KBM-7 (cell line): ENCODE measurements at places on chromosomes 12 and 14.

DNA sequence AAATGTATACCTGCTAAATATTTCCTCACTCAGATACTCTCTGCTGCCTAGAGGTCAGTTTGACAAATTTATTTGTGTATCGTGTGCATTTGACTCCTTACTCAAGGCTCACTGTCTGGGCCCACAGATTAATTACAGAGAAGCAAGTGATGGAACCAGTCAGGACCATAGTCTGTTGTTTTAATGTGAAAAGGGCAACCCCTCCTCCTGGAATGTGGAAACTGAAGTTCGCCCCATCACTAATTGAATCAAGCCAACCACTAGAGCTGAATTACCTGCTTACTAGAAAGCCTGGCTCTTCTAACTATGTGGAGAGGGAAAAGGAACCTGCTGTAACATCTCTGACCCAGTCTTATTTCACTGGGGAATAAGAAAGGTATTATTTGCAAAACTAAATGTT, 199.9 kb upstream of the KRR1 start:
- no peak for DNase-seq

DNA sequence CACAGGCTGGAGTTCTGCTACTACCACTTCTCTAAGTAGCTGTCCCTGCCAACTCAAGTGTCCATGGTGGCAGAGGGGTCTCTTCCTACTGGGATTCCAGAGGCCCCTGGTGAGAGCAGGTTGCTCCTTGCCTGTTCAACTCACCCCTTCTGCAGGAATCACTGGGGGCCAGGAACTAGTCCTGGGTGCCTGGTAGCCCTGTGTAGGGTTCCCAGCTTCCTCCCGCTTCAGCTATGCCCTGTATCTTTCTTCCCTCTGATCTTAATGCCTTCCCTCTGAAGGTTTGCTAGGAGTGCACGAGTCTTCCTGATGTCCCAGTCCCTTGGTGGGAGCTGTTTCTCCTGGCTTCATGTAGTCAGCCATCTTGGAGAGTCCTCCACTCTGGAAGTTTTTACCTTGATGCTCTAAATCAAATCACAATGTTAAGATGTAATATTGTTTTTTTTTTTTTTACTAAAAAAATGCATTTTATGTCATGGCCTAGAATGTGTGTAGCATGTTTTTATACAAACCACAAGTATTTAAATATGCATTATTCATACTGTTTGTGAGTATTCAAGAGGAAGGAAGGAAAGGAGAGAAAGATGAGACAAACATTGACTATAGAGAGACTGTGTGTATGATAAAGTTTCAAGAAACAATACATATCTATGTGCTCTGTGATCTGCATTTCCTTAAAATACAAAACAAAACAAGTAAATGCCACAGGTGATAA, 54.7 kb downstream of the FRS2 start:
- DNase-seq, result no peak

DNA sequence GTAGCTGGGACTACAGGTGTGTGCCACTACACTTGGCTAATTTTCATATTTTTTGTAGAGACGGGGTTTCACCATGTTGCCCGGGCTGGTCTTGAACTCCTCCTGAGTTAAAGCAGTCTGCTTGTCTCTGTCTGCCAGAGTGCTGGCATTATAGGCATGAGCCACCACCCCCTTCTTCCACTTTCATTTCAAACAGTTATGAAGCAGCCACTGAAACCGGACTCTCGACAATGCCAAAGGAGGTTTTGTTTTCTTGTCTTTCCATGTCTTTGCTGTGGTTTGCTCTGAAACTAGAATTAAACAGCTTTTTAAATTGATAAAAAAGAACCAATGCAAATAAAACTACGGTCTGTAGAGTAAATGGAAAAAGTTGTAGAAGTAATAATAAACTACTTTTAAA, 30.4 kb downstream of the RAP1B start:
- DNase-seq, result no peak

DNA sequence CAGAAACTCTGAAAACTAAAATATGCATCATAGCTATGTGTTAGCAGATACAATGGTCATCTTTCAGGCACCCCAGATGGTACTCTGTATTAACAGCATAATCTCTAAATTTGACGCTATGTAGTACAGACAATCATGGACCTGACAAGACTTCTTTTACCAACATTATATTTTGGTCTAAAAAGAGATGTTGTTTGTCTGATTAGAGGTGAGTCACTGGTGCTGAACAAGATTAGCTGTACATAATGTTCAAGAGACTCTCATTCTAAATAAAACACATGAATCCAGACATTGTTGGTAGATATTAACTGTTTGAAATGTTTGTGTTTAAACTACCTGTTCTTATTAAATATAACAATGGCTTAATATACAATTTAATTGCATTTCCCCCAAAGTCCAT, 146.4 kb upstream of the LMNTD1 start:
- no peak for DNase-seq

- DNase-seq, result peak; percentile 39
Observed at GRCh38 chr12:62256408-62257096, 3.7 kb upstream of the USP15 start.

GRCh38 chr12:119102714-119103113, 76.0 kb upstream of the HSPB8 start:
- DNase-seq, result no peak

DNA sequence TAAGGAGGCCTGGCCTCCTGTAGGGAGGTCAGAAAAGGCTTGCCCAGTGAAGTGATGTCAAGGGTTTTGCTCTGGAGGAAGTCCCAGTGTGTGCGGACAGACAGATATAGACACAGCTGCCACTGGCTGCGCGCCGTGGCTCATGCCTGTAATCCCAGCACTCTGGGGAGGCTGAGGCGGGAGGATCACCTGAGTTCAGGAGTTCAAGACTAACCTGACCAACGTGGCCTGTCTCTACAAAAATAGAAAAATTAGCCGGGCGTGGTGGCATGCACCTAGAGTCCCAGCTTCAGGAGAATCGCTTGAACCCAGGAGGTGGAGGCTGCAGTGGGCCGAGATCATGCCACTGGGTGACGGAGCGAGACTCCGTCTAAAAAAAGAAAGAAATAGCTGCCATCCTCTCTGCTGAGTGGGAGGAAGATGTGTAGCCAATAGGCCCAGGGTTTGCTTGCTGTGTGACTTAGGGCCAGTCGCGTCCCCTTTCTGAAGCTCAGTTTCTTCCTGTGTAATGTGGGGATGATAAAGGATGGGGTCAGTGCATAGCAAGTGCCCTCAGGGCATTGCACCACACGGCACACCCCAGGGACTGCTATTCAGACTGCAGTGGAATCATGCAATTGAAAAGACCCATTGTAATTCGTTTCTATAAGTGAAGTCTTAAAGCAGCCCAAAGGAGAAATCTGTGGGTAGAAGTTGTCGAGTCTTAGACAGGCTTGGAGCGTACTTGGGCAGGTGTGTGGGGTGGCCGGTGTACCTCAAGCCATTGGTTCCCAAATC, 18.7 kb upstream of the MLEC start:
- no peak for DNase-seq

DNA sequence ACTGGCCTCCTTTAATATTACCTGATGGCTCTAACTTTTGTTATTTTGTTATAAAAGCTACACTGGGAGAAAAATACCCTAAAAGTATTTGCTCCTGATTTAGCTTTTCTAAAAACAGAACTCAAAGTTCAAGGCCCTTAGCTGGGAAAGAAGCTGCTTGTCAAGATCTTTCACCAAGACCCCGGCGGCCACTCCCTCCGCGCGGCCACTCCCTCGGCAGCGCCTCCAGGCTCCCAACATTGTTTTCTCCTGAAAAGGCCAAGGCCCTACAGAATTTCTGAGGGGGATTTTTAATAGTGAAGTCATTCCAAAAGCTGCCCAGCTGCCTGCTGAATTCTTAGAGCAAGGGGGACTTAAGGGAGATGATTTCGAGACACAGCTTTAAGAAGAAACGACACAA, 96.4 kb downstream of the NTN4 start:
- DNase-seq, result no peak

DNA sequence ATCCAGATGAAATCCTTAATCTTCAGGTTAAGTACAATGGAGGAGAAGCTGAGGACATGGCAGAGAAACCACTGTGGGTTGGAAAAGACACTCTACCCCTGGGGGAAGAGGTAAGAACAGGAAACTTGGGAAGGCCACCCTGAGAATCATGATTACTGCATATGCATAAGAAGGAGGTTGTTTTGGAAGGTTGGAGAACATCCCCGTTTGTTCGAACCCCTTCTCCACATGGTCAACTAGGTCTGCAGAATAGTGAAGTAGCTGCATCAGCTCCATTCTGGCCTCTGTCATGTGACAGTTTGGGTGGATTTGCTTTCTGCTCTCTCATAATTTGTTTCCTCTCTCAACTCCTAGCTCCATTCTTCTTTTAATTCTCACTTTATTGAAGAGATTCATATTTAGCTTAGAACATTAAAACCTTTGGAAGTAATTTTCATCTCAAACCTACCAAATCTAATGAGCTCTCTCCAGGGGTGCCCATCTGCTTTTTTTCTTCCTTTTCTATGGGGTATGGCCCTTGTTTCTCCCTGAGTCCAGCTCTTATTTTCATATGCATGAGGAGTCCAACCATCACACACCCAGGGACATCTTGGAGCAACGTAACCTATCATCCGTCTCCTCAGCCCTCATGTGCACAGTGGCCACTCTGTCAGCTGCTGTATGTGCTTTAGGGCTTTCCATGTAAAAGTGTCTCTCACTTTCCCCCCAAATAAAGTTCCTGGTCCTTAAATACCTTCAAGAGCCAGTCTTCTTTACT, 820.3 kb downstream of the TMEM121 start:
- DNase-seq, result no peak

GRCh38 chr12:124406043-124406442, 111.2 kb downstream of the RFLNA start:
- DNase-seq, result no peak

GRCh38 chr14:69005432-69006148, 26.5 kb upstream of the ACTN1 start:
- DNase-seq, result no peak

GRCh38 chr12:48070033-48070432, 35.8 kb downstream of the SENP1 start:
- no peak for DNase-seq

DNA sequence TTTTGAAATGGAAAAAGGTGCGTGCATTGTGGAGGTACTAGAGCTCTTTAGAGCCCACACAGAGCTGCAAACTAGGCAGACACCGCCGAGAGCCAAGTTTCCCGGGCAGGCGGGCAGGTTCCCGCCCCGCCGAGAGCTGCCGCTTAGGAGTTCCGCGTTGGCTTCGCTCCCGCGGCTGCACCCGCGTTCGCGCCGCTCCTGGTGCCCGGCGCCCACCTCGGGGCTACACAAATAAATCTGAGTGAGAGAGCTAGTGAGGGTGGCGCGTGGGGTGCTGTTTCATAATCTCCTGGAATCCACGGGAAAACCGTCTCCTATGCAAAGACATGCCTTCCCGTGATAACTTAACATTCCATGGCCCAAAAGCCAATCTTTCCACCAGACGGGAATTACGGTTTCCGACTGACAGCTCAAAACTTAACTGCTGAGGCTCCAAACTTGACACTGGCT, 645 bp downstream of the KITLG start:
- DNase-seq, result no peak

DNA sequence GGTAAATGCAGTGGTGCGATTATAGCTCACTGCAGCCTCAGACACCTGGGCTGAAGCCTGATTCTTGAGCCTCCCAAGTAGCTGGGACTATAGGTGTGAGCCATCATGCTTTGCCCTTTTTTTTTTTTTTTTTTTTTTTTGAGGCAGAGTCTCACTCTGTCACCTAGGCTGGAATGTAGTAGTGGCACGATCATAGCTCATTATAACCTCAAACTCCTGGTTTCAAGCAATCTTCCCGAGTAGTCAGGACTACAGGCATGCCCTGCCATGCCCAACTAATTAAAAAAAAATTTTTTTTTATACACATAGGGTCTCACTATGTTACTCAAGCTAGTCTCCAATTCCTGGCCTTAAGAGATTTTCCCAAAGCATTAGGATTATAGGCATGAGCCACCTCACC, 6.9 kb downstream of the ATP2A2 start:
- DNase-seq, result no peak

- no peak for DNase-seq
Observed at GRCh38 chr14:70641548-70642302, at the start of gene TTC9. TSS of gene TTC9 (plus strand) at chr14:70641916. CDS start at chr14:70642130, 214 bp downstream.

DNA sequence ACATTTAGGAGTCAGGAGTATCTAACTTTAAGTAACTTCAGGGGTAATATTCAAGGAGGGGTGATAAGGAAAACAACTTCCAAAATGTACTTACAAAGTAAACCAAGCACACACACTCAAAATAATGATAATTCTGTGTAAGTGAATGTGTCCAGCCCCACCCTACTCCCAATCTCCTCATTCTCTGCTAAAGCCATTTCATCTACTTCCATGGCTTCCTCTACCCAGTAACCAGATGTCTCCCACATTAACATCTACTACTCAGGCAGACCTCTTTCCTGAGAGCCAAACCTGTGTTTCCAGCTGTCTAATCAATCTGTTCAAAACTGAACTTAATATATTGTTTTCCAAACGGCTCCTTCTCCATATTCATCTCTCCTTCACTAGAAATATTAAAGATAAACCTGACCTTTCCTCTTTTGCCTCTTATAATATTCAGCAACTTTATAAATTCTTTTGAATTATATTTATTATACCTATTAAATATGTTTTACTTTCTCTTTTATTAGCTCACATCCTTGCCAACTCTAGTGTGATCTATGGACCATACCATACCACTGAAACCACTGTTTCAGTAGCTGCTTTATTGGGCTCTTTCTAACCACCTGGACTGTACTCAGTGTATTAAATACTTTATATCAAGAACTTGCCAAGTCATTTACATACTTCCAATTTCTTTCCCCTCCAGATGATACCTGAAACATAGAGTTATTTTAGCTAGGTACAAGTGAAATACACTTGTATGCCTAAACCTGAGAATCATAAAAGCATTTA, 170.7 kb downstream of the PPFIA2 start:
- DNase-seq, result no peak

GRCh38 chr12:30045171-30045570, 261.4 kb upstream of the TMTC1 start:
- DNase-seq, result no peak

- no peak for DNase-seq
Observed at GRCh38 chr12:89486264-89486663, 38.3 kb downstream of the GALNT4 start.

- DNase-seq, result peak; percentile 43
Observed at GRCh38 chr14:105945896-105946295, 419.5 kb downstream of the TMEM121 start.

DNA sequence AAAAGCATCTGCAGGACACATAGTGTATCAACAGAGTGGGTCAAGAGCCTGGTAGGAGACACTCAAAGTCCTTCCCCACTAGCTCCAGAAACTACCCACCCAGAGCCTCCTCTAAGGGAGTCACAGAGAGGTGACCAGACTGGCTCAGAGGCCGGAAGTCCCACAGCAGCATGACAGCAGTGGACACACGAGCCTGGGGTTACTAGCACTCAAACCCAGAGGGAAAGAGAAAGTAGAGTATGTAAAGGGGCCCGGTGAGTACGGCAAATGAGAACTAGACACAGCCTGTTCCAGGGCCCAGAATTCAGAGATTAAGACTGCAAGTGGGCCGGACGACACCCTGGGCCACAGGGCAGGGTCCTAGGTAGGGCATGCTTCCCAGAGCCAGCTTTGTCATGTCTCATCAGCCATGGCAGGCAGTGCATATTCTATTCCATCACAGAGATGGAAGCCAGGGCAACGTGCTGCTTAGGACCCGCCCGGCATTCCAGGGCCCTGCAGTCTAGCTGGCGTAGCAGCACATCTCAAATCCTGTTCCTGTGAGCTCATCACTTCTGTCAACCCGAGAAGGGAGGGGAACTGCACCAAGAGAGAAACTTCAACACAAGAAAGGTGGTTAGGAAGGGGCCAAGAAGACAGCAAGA, 4.2 kb downstream of the IFFO1 start:
- no peak for DNase-seq

GRCh38 chr12:57227315-57228115, 2.0 kb upstream of the SHMT2 start:
- DNase-seq, result no peak
